CD4-positive, alpha-beta T cell treated with Interleukin-10 for 1 hour (primary cell): ENCODE measurements at places on chromosomes 3 and 15.

DNA sequence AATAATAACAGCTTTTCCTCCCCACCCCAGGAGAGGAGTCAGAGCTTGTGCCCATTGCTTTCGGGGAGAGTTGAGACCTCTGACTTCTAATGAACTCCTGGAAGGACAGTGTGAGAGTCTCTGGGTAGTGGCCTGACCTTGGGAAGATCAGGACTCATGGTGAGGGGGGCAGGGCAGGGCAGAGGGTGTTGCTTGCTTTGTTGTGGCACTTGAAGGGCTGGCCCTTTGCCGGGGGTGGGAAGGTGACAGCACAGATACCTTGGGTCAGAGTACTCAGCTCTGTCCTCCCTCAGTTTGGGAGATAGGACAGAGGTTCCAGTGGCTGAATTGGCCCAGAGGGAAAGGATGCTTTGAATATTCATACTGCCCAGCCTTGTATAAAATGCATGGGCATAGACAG lies 15.8 kb downstream of the RBP2 start:
- no peak for DNase-seq

DNA sequence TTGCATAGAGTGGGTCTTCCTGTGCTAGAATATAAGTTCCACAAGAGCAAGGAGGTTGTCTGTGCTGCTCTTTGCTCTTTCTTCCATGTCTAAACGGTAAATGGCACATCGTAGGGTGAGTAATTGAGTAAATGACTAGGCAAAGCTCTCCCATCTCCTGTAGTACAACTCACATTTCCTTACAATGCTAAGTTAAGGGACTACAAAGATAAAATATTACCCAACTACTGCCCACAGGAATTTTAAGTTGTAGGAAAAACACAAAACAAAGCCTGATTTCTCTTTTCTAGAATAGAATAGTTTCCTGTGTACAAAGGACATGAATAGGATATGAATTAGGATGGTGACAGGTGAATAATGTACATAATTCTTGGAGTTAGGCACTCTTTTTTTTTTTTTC lies 19.9 kb upstream of the LRIG1 start:
- no peak for DNase-seq

DNA sequence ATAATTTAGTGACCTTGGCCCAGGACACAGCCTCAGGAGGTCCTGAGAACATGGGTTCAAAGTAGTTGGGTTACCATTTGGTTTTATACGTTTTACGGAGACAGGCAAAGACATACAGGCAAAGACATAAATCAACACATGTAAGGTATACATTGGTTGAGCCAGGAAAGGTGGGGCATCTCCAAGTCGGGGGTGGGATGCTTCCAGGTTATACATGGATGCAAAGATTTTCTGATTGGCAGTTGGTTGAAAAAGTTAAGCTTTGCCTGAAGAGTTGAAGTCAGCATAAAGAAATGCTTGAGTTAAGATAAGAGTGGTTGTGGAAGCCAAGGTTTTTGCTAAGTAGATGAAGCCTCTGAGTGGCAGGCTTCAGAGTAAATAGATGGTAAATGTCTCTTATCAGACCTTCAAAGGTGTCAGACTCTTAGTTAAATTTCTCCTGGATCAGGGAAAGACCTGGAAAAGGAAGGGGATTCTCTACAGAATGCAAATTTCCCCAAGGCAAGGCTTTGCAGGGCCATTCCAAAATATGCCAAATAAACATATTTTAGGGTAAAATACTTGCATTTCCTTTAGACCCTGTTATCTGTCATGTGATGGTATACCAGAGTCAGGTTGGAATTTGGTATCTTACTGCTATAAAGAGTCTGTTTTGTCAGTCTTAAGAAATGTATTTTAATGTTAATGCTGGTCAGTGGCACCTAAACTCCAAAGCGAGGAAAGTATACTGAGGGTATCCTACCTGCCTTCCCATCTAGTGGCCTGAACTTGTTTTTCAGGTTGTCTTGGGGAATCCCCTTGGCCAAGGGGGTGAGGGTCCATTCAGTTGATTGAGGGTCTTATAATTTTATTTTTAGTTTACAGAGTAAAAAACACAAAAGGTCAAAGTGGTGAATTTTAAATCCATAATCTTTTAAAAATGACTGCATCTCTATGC lies 8.2 kb upstream of the PDHB start:
- DNase-seq: no peak

- DNase-seq: no peak
Measured at GRCh38 chr3:1091286-1091685, 1.5 kb upstream of the CNTN6 start.

DNA sequence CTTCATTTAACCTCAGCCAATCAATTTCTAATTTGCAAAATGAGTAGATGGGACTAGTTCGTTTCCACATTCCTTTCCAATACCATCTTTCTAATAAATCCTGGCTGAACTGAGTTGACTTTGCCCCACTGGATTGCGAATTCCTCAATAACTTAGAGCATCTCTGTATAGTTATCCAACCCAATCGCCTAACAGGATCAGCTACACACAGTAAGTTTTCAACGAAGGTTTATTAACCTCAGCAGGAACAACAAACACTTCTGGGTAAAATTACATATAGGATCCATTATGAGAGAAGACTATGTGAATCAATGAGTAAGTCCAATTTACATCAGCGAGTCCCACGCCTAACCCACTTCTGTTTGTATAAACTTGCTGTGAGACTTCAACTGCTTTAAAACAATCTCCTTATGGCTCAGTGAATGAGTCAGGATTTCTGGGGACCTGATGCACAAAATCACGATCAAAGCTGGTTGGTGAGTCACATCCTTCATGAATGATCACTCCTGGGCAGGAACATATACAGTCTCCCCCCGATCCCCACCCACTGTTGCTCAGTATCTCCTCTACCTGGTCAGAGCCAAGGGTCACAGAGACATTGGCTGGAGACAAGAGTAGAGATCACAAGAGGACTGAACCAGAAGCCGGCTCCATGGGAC lies 142.8 kb downstream of the EDEM1 start:
- no peak for DNase-seq

GRCh38 chr3:55484191-55484689 lies 2.9 kb downstream of the WNT5A start:
- no peak for DNase-seq

DNA sequence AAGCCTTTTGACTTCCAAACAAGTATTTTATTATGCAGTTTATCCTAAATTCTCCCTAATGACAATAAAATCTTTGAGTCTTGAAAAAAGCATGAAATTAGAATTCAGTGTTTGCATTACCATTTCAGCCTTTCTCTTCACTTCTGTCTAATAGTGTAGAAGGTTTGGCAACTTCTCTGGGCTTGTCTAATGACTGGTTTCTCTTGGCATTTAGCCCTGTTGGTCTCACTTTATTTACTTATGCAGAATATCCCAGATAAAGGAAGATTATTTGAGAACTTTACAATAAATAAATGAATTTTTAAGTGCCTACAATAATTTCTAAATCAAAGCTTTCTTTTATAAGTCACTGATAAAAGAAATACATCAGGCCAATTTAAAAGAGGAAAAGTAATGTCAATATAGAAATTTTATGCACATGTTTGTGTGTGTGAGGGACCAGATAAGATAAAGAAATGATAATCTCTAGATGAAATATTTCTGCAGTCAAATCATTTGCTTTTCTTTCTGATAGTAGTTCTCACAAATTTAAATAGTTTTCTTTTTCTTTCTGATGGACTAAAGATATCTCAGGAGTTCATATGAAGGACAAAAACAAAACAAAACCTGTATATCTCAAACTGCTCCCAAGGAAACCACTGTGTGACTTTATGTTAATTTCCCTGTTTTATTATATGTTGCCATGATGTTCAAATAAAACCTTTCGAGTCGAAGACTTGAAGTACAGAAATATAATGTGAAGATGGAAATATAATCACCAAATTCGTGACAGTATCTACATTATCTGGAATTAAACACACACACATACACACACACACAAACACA lies 533.1 kb upstream of the CBLB start:
- DNase-seq: no peak

GRCh38 chr3:131731709-131732108 lies 228.9 kb upstream of the MRPL3 start:
- no peak for DNase-seq

GRCh38 chr3:9172851-9173321 lies 76.6 kb downstream of the SRGAP3 start:
- no peak for DNase-seq

GRCh38 chr3:65166531-65166930 lies 478.7 kb upstream of the ADAMTS9 start:
- DNase-seq: no peak

GRCh38 chr3:134908271-134908670 lies 113.2 kb downstream of the EPHB1 start:
- DNase-seq: no peak

GRCh38 chr3:194971009-194971408 lies 285.3 kb downstream of the FAM43A start:
- no peak for DNase-seq

- peak; percentile 71 for DNase-seq
Measured at GRCh38 chr3:100316641-100317069, 17.9 kb upstream of the NIT2 start.

DNA sequence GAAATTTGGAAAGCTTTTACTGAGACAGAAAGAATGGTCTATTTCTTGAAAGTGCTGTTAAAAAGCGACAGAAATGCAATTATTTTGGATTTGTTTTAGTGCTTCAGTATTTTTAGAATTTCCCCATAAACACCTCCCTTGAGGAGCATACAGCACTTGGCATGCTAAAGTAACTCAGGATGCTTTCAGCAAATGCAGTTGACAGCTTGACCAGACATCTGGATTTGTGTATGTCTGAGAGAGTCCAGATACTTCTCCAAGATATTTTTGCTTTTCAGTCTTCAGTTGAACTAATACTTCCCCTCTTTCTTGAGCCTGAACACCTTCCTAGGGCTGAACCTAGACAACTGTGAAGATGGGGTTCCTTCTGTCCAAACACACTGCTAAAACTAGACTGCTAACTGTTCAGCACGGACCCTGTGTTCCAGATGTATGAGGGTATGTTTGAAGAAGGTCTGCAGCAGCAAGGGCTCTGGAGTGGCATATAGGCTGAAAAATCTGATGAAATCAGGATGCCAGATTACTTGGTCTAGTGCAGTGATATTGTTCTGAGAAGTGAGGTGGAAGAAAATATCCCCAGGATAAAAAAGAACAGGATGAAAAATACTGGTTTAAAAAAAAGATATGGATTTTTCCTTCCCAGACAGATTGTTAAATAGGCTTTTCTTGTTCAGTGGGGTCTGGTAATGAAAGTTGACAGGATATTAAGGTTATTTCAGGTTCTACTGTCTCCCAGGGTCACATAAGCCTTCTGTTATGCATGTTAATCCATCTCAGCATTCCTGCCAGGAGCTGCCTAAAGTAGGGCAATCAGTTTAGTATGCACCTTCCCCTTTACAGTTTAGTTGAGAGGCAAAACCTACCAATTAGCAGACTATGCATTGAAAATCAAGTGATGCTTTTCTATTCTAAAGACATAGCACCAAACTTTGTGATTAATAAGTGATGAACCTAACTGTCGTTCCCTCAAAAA lies 516.9 kb upstream of the TBL1XR1 start:
- DNase-seq: no peak

DNA sequence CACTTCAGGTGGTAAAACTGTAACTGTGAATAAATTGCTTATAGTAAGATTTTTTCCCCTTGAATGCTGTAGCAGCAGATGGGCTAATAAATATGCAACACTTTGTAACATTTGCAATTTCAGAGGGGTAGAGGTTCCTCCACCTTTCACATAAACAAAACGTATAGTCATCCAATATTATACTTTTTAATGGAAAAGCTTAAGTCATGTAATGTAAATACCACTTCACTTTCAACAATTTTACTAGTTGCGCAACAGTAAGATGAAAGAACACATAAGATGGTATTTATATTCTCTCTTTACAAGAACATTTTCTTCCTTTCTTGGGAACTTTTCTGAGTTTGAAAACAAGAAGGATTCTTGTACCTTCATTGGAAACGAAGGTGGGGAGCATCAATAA lies 56.6 kb upstream of the FAM3D start:
- DNase-seq: no peak
